Fibroblast of the aortic adventitia (primary cell): ENCODE measurements at places on chromosomes 13 and 19. TPM values are rescaled to one million over a fixed set of nuclear protein-coding genes. Genes with fewer than 3 reads are reported as not detected.

- DNase-seq = no peak
Measured at GRCh38 chr13:57452228-57452627, 179.3 kb upstream of the PCDH17 start.

- DNase-seq = peak; percentile 53
Measured at GRCh38 chr19:34808566-34808965, 35.6 kb upstream of the ZNF599 start.

GRCh38 chr19:1046836-1047695 is 7.2 kb downstream of the ABCA7 start:
- no peak for DNase-seq

DNA sequence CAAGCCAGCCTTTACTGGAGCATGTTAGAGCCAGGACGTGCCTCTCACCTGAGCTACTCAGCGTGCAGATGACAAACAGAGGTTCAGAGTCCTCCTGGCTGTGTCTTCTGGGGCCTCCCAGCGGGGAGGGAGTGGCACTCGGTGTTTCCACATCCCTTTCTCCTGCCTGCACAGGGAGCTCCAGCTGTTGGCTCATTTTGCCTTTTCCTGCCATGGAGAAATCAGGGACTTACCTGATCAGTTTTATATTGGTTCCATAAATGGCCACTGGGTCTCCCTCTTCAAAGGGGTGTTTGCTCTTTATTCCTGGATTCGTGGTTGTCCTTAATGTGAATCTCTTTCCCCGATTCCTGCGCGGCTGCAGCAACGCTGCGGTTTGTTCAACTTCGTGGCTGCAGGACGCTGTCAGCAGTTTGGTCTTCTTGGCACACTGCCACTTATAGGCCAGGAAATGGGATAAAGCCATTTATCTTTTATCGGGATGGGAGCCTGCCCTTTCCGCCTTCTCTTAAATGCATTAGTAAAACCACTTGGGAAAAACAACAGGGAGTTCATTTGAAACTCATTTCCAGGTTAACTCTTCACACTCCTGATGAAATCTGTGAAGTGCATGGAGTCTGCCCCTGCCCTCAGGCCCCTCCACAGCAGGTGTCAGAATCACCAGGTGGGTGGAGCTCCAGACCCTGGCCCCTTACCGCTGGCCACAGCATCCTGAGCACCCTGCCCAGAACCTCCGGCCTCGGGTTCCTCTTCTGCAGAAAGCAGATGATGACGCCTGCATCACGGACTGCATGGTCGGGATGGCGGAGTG is 39.8 kb upstream of the MCF2L start:
- DNase-seq = peak; percentile 52

DNA sequence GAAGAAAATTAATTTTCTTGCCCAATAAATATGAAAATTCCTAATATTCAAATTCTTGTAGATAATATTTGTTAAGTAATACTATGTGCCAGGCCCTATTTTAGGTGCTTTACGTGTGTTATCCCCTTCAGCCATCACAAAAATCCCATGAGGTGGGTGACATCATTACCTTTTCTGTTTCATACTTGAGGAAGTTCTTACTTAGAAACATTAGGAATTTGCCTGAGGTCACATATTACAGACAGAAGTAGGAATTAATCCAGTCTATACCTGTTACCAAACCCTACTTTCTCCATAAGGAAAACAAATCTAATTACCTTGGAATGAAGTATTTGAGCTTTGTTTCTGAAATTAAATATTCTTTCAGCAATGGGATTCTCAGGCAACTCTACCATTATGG is 336.1 kb downstream of the GPC6 start:
- no peak for DNase-seq

- DNase-seq = peak; percentile 52
Measured at GRCh38 chr13:40589285-40590109, 76.9 kb downstream of the FOXO1 start.

DNA sequence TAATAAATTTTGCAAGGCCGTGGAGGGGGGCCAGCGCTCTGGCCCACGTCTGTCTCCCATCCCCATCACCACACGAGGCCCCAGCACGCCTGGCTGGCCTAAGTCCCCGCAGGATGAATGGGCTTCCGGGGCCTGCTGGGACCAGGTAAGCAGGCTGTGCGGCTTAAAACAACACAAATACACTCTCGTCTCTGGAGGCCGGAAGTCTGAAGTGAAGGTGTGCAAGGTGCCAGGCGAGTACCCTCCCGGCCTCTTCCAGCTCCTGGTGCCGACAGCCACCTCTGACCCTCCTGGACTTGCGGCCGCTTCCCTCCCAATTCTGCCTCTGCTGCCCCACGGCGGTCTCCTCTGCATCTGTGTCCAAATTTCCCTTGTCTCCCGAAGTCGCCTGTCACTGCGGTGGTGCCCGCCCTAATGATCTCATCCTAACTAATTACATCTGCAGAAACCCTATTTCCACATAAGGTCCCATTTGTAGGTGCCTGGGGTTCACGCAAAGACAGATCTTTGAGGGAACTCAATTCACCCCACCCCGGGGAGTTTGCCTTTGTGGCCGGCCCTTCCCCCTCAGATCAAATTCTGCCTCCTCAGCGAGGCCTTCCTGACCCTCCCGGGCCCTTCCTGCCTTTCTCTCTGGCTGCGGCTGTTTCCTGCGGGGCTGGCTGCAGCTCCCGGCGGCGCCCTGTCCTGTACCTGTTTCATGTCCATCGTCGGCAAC is 8.1 kb upstream of the PTBP1 start:
- DNase-seq = no peak

DNA sequence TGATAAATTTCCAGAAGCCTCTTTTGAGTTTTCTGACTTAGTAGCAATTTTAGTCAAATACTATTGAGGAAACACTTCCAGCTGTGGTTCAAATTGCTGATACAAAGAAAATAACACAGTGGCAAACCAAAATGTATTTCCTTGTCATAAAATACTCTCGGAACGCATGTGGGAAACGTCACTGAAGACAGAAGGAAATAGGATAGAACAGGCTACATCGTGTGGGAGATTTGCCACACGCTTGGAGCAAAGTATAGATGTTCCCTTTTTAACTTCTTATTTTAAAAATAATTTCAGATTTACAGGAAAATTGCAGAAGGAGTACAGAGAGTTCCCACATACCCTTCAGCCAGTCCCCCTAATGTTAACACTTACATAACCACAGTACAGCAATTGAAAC is 88.8 kb downstream of the ING1 start:
- no peak for DNase-seq

DNA sequence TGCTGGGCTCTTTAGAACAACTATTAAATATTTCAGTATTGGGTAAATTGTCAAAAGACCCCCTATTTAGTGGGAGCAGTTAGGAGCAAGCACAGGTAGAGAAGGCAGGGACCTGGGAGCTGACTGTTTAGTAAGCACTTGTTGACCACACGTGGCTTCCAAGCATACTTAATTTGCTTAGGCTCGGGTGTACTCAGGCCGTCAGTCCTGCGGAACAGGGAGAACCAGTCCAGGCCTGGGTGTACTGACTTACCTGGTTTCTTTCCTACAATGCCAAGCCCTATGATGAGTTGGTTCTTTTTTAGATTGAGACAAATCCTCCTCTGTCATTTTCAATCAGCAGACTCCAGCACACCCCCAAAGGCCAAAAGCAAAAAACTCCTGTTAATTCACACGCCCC is 90.0 kb downstream of the WDFY2 start:
- DNase-seq = no peak

GRCh38 chr19:50187937-50188336 is 15.5 kb upstream of the MYH14 start:
- no peak for DNase-seq

DNA sequence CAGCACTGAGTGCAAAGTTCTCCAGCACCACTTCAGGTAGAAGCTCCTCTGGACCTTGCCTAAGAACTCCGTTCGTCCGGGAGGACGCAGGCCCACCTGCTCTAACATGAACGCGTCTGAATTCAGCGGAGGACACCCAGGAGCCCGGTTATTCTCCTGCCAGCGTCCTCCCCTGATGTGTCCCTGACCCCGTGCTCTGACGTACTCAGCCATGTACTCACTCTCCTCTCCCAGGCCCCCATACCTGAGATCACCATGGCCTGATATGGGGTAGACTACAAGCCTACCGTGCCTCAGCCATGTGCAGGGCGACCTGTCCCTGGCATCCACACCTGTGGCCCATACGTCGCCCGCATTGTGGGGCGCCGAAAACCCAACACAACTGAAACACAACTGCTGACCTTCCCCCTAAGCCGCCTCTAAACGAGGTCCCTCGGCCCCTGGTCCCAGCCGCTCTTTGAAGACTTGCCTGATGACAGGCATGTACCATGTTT is 744 bp upstream of the ZNF584 start:
- DNase-seq = no peak

- peak; percentile 20 for DNase-seq
Measured at GRCh38 chr19:51107406-51108065, 673 bp downstream of the CTU1 start.

ZNF578 gene
- total RNA-seq = 2.6 and 3.5 TPM in 2 replicates

ZNF749 gene
- total RNA-seq = 1.8 and 7.8 TPM in 2 replicates

NANOS3 gene
- total RNA-seq = 0.27 TPM in 1 of 2 replicates, not detected in the other

PRSS57 gene
- total RNA-seq = not detected in 2 replicates

ZNF808 gene
- 13.4 and 23.6 TPM in 2 replicates for total RNA-seq
